ENCODE measurements at places on chromosomes 2 and 18.
A peak's percentile ranks its signal among the peaks of the same experiment; 100 is the strongest.

DNA sequence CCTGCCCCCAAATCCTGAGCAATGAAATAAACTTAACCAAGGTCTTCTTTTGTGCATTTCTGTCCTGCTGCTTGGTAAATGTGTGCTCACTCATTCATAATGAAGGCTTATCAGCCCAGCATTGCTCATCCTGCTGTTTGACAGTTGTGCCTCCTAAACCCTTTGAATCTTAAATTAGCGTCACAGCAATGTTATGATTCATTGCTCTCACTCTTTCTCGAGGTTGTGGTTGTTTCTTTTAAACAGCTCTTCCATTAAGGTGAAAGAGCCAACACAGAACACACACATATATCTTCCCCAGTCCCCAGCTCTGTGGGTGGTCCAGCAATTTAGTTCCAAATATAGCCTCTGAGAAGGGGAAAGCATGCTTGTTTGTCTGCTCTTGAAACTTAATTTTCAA lies 84.0 kb downstream of the EVA1A start:
- peak; percentile 5 for DNase-seq

DNA sequence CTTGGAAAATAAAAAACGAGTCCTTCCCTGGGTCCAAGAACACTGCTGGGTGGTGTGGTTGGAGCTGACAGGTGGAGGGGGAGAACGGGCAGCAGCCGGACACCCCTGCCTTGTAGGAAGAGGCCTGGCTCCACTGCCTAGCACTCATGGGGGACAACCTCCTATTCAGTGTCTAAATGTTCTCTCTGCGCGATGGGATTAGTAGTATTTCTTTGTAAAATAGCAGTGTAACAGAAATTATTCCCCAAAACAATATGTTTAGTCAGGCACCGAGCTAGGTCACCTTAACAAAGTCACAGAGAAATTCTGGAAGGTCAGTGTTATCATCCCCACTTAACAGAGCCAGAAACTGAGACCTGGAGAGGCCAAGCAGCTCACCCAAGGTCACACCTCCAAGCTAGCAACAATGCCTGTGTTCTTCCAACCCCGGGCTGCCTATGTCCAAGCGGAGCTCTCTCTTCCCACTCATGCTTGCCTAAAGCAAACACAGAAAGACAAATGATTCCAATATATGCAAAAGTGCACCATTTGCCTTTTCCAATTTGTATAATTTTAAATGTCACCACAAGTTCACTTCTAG lies 68.0 kb downstream of the STEAP3 start:
- DNase-seq, result no peak

DNA sequence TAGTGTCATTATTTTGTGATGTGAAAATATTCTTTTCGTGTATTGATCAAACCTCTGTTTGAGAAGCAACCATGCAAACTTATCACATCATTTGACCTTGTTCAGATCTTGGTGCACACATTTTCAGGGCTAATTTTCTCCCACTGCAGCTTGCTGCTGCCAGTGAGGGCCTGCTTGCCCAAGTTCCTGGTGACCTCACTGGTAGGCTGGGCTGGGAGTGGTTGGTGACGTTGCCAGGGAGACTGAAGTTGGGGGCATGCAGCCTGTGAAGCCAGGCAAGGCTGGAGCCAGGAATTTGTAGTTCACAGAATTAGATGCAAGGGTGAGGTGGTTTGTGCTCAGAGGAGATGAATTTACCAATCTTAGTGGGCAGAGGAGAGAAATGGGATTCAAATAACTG lies 38.5 kb downstream of the PARD3B start:
- no peak for DNase-seq

GRCh38 chr2:127185093-127185492 lies 35.0 kb downstream of the CYP27C1 start:
- no peak for DNase-seq

GRCh38 chr2:30470426-30470825 lies 23.4 kb downstream of the LCLAT1 start:
- no peak for DNase-seq

- no peak for DNase-seq
Observed at GRCh38 chr2:32940316-32940997, 6.3 kb upstream of the LTBP1 start.
